ENCODE measurements at places on chromosomes 1 and 21. TPM values are rescaled to one million over a fixed set of nuclear protein-coding genes. Genes with fewer than 3 reads are reported as not detected.

DNA sequence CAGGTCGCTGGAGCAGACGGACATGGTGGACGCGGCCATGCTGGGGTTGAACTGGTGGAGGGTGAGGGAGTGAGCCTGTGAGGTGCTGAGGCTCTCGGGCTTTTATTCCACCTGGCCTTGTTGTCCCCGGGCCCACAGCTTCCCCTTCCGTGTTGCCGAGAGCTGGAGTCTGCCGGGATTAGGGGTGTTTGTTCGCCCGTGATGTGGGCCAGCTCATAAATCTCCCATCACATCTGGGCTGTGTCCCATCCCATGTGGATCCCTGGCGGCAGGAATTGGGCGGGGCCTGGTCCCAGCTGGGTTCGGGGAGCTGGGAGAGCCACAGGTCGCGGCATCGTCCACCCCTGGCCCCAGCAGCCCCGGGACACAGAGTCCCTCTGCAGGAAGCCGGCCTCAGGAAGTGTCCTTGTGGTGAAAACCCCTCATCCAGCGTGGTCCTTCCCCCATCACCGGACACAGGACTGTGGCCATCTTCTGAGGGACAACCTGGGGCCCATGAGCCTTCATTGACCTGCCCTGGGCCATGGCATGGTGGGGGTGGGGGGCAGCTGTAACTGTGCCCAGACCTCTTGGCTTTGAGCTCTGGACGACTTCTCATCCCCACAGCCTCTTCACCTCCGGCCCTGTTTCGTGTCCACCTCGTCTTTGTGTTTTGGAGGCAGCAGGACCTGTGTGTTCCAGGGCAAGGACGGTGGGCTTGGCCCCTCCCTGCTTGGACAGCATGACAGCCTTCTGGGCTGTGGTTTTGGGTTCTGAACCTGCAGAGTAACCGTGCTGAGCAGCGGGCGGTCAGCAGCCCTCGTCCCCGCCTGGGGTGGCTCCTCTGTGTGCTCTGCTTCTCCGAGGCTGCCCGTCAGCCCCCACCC is at the start of gene KRTAP10-6:
Gene KRTAP10-6 (minus strand): TSS at position 60 of the 866 bp plus-strand sequence. CDS start 21 bp downstream, at position 39.
- no peak for DNase-seq

- DNase-seq, result no peak
Observed at GRCh38 chr1:188514917-188515316, 1686.2 kb downstream of the PLA2G4A start.

DNA sequence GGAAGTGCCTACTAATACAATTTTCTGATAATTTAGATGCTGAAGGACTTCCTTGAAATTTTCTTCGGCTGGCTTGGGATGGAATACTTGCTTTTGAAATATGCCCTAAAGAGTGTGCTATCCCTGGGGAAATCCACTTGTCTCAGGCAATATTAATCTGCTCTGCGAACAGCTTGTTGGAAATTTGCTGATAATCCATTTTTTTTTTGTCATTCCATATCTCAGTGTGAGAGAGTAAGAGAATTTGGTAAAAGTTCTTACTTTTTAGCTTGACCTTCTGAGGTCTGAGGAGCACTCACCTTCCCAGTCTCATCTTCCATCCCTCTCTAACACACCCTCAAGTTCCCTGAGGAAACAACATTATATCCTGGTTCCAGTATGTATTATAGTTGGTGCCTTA is 36.8 kb downstream of the DNAJC6 start:
- no peak for DNase-seq

TNNI3K gene
- total RNA-seq, result 0.37 TPM

VPS26C gene
- 61.7 TPM for total RNA-seq

DNAJC6 gene
- total RNA-seq, result 2.3 TPM
